ENCODE measurements at places on chromosomes 11 and 22.

DNA sequence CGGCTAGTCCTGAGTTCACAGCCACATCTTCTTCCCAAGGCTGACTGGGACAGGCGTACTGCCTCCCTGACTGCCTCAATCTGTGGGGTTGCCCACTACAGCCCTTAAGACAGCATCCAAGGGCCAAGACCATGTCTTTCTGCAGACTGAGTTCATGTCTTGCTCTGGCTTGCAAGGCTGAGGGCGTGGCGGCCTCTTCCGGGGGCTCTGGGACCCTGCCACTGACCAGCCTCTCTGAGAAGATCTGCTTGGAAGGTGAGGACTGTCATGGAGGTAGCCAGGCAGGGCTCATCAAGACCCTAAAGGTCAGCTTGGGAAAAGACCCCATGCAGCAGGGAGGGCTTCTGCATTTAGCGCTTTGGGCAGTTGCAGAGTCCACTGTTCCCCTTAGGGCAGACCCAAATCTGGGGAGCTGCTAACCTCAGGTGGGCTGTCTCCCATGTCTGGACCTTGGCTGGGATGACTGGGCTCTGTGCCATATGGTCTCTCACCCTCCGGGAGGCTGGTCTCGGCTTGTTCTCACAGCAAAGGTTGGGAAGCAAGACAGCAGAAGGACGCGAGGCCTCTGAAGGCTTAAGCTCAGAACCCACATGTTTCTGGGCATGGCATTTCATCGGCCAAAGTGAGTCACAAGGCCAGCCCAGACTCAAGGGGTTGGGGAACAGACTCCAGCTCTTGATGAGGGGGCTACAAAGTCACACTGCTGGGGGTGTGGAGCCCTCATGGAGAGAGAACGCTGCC, 109.1 kb upstream of the LMO1 start:
- DNase-seq = no peak

DNA sequence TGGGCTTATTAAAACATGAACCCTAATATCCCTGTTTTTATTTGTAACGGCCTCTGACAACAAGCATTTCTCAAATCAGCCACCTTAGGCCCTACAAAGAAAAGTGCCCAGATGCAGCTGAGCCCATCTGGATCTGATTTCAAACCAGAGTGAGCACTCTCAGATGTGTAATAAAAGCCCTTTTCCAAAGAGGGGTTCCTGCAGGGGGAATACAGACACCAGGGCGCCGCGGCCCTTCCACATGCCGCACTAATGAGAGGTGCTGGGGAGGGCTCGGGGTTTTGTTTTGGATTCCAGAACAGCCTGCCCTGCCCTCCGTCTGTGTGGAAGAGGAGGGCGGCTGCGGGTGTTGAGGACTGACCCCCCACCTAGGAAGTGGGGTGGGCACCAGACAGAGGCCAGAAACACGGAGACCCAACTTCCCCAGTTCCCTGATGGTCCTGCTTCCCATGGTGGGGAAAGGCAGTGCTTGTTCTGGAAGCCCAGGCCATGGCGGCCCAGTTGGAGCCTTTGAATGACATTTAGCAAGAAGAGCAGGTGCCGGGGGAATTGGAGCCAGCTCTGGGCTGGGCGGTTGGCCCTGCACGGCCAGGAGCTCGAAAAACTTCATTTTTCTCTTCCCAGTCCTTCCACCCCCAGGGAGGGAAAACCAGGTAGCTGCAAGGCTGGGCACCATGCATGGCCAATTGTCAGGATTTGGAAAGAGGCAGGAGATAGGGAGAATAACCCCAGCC, 63.7 kb downstream of the MACROD1 start:
- no peak for DNase-seq

DNA sequence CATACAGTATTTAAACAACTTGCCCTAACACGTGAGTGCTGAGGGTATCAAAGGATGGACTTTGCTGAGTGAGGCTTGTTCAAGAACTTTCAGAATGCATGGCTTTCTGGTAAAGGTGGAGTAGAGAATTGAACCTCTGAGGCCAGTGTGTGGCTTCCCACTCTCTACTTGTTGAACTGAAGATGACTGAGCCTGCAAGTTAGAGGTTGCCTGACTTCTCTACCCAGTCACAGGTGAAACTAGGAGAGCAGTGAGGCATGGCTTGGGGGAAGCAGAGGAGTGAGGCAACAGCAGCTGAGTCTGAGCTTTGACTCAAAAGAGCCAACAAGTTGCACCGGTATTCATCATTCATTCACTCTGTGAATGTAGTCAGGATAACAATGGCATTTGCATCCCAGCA, 256.4 kb upstream of the SESN3 start:
- DNase-seq = no peak

DNA sequence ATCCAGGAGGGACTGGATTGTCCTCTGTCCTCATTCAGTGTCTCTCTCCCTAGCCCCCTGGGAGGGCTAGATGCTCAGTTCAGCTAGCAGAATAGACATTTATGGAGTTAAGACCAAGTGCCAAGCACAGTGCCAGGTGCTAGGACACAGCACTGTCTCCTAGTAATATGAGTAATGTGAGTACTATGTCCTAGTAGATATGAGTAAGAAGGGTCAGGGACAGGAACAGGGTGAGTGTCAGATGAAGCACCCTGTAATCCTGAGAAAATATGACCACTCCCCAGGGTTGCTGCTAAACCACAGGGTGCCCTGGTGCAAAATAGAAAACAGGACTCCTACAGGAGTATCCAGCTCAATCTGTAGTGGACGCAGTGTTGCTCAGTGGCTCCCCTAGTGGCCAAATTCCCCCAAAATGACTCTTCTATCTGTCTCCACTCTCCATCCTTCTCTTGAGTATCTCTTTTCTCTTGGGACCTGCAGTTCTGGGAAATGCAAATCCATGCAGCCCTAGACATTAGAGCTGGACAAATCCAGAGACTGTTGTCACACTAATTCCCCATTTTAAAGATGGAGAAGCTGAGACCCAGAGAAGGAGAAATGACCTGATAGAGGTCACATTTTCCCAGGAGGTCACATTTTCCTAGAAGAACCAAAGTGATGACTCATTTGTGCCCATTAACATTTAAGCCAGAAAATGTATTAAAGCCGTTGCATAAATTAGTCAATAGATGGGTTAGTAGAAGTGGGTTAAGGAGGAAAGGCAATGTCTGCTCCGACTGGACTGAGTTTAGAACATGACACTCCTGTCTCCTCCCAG, 214.3 kb downstream of the NXPE2 start:
- peak; percentile 30 for DNase-seq

GRCh38 chr11:122743949-122744348, 88.4 kb downstream of the UBASH3B start:
- DNase-seq = peak; percentile 96

DNA sequence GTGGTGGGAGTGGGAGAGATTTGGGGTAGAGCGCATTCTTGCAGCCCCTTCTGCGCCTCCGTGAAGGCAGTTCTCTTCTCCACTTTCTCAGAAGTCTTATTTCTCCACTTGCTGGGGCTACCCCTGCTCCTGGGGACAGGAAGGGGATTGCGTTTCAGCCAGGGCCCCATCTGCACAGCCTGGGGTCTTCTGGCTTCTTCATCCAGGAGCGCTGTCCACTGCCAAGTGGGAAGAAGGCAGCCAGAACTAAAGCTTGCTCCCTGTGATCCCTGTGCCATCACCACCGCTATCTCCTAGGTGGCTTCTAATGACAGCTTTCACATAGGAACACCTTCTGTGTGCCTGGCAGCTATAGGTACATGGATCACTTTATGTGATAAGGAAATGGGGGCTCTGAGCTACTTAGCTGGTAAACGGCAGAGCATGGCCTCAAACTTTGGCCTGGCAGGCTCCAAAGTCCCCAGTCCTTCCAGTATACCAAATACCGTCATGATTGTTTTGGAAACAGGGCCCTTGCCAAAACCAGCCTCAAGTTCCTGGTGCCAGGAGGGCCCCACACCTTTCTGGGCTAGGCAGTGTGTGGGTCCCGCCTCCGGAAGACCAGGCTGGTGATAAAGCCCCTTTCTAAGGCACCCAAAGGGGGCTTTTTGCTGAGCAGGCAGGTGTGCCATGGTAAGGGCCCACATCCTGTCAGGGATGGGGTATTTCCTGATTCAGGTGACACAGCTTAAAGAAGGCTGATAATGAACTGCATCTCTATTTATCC, 60.4 kb upstream of the PAX6 start:
- DNase-seq = no peak

GRCh38 chr22:37491559-37492427, 5.6 kb upstream of the MFNG start:
- no peak for DNase-seq

DNA sequence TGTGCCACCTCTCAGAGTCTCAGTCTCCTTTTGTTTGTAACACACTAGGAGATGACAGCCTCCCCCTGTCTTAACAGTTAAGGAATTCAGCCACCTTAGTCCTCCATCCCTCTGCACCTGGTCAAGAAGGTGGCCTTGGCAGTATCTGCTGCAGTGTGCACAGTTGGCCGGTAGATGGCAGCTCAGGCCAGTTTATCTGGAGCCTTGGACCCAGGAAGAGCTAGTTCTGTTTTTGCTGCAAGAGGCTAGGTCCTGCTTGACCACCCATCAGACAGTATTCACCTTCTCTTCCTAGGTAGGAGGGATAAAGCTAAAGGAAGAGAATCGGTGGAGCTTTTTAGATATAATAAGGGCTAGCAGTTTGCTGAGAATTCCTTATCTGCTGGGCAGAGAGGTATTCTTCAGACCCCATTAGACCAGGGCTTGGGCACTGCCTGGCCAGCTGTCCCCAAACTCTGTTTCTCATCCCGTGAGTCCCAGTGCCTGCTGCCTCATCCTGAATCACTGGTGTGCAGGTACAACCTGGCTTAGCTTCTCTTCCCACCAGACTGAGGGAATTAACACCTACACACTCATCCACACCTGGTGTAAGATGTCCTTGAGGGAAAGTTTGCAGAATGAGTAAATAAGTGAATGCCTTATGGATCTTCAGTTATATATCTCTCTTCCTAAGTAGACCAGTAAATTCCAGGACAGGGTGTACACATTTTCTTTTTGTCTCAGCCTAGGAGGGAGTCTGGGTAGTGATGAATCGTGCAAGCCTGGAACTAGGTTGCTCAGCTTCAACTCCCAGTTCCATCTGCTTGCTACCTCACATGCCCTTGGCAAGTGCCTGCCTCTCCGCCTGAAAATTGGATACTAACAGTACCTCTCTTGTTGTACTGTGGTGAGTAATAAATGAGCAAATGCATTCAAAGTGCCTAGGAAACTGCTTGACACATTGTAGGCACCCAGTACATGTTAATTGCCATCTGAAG, 70.8 kb upstream of the NARS2 start:
- DNase-seq = peak; percentile 76

DNA sequence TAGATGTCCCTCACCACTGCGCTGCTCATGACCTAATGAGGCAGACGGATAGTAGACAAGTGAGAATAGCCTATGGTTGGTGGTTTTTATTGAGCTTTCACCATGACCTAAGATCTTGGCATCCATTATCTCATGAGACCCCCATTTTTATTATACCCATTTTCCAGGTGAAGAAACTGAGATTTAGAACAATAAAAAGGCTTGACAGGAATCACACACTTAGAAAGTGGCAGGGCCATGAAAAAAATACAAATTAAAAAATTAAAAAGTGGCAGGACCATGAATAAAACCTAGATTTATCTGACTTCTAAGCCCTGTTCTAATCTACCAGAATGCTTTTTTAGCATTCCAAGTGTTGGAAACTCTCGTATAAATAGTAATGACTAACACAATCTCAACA, 1.1 kb downstream of the LRRC55 start:
- DNase-seq = no peak

GRCh38 chr11:106021967-106022794, at the start of gene MSANTD4:
TSS of gene MSANTD4 (minus strand) at chr11:106022240. CDS start at chr11:106010917, 11,323 bp downstream.
- peak; percentile 99 for DNase-seq

DNA sequence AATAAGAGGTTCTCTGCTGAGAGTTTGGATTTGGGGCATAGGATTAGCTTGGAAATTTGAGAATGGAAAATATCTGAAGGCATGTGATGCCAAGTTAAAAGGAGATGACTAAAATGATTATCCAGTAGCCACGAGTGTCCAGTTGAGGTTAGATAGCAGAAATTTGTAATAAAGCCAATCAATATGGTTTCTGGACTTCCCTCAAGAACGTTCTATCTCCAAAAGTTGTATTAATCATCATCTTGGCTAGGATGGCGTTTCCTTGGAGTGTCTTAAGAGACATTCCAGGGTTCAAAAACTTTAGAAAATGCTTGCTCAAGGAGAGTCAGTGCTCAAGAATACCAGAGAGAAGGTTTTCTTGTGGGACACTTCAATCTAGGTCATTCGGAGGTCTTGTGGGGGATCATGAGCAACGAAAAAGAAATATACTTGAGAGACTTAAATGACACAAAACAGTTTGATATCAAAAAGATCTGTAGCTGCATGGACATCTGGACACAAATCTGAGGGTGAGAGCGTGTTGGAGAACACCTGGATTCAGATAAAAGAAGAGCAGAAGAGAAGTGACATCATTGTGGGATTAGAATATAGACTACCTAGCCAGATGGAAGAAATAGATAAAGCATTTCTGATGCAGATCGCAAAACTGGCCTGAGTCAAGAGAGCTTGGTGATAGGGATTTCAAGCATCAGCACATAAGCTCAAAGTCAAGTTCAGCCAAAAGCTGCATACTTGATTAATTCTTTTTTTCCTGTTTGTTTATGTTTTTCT, 97.7 kb downstream of the ARFGAP2 start:
- DNase-seq = no peak

DNA sequence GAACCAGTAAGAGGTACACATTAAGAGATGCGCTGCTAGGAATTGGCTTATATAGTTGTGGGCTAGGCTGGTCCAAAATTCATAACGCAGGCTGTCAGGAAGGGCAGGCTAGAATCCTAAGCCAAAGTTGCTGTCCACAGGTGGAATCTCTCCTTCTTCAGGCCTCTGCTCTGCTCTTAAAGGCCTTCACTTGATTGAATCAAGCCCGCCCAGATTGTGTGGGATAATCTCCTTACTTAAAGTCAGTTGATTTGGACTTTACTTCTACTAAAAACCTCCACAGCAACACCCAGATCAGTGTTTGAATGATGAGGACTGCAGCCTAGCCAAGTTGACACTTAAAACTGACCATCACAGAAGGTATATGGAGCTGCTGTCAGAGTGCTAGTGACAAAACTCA, 68.8 kb downstream of the LRRC32 start:
- no peak for DNase-seq

GRCh38 chr22:28989484-28989883, 72.1 kb downstream of the C22orf31 start:
- peak; percentile 27 for DNase-seq

DNA sequence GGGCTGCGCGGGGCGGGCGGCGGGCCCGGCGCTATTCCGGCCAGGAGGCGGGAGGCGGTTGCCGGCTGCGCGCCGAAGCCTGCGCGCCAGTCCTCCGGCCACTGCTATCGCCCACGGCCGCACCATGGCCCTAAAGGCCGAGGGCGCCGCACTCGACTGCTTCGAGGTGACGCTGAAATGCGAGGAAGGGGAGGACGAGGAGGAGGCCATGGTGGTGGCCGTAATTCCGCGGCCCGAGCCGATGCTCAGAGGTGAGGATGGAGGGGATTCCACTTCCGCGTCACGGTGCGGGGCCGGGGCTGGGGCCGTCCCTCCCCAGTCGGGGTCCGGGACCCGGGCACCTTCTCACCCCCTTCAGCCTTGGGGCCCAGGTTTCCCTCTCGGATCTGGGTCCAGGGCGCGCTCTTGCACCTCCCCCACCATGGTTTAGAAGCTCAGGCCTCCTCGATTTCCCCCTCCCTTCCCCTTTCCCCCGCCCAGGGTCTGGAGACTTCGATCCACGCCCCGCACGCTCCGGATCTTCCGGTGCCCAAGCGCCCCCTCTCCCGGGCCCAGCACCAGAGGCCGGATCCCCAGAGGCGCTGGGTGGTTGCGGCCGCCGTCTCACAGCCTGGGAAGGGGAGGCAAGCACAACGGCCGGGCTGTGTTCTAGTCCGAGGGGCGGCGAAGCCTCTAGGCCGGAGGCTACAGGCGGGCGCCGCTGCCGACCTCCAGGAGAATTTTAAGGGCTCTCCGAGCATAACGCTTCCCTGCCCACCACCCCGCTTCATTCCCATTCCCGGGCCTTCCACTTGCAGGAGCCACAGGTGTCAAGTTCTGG, 517 bp downstream of the SPINDOC start:
- peak; percentile 85 for DNase-seq

Data from NB4 (cell line).